Activated naive CD4-positive, alpha-beta T cell treated with anti-CD3 and anti-CD28 coated beads, Interleukin-2, amount 50 U/mL, for 72 hours (primary cell): ENCODE measurements at places on chromosomes 3 and 15. TPM values are rescaled to one million over a fixed set of nuclear protein-coding genes. Genes with fewer than 3 reads are reported as not detected.

SCN11A gene
- total RNA-seq, result 0.21 TPM

DNA sequence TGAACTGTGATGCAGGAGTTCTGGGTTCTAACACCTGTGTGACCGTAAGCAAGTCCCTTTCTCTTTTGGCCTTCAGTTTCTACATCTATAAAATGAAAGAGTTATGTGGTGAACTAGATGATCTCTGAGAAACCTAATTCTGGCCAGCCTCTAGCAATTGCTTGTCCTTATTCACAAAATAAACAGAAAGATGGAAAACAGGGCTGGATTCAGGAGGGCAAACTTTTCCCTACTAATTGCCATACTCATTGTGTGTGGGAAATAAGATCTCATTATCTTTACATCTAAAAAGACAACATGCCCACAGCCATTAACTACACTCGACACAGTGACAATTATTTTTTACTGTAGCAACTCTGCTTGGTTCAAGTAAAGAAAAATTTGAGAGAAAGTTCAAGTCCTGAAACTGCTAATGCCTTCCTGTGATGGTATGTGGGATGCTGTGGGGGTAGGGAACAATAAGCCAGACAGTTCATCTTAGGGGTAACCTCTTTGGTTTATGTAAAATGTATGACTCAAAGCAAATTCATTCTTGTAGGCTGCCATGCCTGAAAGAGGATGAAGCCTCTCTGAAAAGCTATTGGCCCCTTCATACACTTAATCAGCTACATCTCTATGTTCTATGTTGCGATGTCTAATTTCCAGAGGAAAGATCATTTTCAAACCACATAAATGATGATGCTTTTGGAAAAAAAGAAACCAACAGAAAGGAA is 177.6 kb upstream of the BCL6 start:
- peak; percentile 42 for DNase-seq

DNA sequence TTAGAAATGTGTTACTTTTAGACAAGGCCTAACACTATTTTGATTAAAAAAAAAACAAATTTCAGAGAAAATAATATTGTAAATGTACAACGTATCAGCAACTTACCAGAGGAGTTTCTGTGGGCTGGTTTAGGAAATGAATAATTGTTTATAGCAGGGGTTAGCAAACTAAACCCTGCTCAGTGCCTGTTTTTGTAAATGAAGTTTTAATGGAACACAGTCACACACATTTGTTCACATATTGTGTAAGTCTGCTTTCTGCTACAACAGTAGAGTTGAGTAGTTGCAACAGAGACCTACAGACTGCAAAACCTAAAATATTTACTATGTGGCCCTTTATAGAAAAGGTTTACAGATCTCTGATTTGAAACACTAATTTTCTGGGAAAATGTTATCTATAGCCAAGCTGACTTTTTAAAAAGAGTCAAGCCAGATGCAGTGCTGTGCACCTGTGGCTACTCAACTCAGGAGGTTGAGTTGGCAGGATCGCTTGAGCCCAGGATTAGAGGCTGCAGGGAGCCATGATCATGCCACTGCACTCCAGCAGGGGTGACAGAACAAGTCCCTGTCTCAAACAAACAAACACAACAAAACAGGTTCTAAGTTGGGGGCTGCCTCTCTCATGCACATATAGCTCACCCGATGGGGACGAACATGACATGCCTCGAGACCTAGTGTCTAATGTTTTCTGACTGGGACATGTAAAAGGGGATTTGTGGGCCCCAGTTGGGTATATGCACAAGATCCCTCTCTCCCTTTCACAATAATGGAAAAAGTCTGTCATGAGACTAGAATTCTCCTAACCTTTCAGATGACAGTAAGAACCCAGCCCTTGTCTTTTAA is 182.5 kb downstream of the TNIK start:
- DNase-seq, result no peak

DNA sequence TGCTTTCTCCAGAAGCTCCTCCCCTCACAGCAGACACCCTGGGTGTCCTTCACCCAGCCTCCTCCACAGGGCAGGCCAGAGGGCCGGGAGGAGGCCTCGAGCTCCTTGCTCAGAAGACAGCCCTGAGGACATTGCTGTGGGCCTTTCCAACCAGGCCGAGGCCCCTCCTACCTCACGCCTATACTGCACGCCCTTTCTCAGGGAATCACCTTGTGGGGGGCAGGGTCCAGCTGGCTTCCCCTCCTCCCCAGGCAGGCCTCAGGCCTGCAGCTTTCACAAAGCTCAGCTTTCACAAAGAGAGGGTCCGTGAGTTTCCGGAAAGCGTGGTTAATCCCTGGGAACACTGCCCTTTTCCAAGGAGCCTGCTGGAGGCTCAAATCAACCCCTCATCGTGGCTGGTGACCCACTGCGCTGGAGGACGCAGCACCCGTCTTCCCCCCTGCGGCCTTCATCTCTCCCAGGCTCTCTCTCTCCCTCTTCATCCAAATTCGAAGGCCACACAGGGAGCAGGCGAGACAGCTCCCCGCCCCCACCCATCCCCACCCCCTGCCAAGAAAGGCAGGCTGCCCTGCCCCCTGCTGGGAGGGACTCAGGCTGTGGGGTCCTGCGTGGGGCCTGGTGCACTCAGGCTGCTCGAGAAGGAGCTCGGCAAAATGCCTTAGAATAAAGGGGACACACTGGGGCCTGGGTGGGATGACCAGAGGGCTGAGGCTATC is 79.4 kb downstream of the OCA2 start:
- DNase-seq, result no peak

TIGIT gene
- 5.1 TPM for total RNA-seq

DNA sequence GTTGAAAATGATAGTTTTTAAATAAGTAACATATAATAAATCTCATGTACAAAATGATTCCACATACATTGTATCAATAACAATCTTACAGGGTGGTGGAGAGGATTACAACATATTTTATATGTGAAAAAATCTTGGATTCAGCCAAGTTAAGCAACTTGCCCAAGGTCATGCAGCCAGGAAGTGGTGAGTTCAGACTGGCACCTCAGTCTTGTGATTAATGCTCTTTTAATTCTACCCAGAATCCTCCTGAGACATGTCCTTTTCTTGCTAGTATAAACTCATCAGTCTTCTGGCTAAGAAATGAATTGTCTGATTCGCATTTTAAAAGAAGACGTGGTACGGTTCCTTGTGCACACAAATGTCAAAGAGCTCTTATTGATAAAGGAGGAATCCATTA is 4.5 kb upstream of the MYRIP start:
- no peak for DNase-seq

GRCh38 chr3:70829092-70829491 is 516.7 kb upstream of the MDFIC2 start:
- no peak for DNase-seq

- no peak for DNase-seq
These were observed 22.9 kb downstream of the COLQ start for GRCh38 chr3:15498431-15499214.

CA12 gene
- 0.95 TPM for total RNA-seq

DNA sequence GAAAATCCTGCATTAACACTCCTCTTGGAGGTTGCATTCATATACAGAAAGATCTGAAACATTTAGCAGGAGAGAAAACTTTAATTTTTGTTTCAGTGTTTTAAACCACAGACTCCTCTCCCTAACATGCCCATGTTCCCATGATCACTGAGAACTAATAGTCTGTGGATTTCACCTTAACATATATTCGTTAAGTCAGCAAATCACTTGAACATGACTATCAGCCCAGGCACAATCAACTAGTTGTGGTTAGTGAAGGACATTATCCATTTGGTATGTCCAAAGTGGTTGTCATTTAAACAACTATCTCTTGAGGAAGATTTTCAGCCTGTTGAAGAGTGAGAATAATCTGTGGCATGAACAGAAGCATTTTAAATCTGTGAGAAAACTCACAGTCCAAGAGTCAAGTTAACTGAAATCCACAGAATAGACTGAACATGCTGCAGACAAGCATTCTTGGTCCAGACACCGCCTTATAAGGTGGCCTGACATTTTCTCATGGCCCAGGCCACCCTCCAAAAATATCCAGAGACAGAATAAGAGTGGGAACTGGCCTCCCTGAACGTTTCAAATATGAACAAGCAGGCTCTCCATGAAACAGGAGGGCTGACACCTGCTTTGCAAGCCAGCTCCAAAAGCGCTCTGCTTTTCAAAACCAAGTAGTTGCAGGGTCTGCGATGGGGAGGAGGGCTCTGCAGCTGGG is 39.9 kb upstream of the ADCY5 start:
- DNase-seq, result no peak

DNA sequence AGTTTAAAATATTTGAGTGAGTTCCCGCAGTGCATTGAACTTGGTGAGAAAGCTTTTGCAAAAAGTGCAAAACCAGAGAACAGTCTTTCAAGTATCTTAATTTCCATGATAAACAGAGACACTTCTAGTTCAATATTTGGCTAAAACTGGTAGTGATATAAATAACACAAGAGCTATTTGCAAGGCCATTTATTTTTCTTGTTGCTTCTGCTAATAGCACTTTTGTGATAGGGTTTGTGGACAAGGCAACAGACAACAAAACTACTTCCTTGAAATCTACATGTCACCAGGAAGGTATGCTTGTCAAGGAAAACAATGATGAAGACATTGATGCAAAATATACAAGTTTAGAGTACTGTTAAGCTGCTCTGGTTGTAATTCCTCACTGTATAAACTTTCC is 1225.1 kb downstream of the OTOL1 start:
- DNase-seq, result no peak

DNA sequence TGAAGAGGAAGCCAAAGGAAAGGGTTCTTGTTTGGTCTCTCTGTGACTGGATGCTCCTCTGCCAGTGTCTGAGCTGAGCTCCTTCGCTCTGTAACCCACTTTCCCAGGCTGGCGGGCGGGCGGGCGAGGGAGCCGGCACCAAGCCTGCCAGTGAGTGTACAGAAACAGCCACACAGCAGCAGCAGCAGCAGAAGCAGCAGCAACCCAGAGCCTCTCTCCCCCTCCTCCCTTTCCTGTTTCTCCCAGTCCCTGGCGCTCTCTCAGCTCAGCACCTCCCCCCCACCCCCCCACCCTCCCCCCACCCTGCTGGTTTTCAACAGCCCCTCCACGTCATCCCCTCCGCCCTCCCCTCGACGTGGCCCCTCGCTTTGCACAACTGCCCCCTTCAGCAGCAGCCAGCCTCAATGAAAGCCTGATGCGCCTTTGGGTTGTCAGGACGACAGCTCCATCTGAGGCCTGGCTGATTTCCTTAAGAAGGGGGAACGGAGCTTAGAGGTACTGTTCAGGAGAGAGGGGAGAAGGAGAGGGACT is at the start of gene LSAMP:
Gene LSAMP, minus strand, starts transcription at position 177 of the 531 bp plus-strand sequence.
- no peak for DNase-seq

DNA sequence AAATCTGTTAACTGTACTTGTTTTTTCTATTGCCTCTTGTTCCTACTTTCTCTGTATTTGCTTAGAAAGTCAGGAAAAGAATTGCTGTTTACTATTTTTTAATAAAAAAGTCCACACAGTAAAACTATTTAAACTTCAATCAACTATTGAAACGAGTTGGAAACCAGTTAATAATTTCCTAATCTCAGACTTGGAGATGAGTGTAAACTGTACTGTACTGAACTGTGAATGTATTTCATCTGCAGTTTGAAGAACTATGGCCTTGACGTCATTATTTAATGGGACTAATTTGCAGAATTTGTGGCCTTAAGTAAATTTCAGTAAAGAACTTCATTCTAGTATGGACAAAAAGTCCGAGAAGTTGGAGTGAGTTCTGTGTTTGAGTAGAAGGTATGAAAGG is 89.1 kb downstream of the LRRC28 start:
- DNase-seq, result no peak

THPO gene
- total RNA-seq, result not detected

GRCh38 chr15:93072411-93073394 is 16.3 kb downstream of the RGMA start:
- peak; percentile 24 for DNase-seq

DNA sequence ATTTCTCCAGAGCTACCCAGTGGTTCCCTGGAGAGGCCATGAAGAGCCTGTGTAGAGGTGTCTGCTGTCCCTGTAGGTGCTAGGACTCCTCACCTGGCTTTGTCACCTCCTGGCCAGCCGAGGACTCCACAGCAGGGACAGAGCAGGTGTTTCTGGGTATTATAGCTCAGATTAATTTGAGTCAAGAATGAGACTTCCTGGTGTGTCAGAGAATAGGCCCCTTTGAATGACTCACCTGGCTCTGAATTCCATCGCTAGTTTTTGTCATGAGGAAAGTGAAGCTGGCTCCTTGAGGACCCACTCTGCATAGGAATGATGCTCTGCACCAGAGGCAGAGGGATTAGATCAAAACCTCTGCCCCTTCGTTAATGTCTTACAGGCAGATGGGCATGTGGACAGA is 167.5 kb upstream of the TOPAZ1 start:
- no peak for DNase-seq

GRCh38 chr15:63877713-63878271 is 44.0 kb upstream of the HERC1 start:
- no peak for DNase-seq

ALPK3 gene
- 0.54 TPM for total RNA-seq

GRCh38 chr3:66082679-66083078 is 44.0 kb upstream of the MAGI1 start:
- no peak for DNase-seq

FBXW12 gene
- not detected for total RNA-seq

- DNase-seq, result no peak
These were observed 36.9 kb upstream of the MEIS2 start for GRCh38 chr15:37137221-37137620.

DNA sequence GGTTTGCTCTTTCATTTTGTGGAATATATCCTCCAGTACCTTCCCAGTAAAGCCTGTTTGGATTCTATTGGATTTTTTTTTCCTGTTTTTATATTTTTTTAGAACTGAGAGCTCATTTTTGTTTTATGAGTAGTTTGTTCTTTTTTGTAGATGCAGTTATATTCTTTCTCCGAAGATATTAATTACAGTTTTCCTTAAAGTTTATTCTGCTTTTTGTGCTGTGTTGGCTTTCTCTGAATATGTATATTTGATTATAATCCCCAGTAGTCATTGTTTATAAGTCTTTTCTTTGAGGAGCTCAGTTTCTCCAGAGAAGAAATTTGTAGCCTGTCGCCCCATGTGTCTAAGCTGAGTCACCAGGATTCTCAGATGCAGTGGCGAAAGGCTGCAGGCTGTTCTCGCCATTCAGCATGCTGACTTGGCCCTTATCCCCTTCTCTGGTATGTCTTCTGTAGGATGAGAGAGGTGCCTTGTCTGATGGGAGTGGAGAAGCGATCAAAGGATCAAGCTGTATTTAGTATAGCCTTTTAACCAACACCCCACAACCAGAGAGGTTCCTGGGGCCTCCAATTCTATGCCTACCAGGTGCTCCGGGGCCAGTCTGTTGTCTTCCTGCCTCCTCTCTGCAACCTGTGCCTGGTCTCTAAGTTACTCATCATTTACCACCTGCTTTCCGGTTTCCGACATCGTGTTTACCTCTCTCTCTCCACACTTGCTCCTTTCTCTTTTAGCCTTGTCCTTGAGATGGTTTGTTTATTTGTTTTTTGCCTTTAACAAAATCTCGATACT is 31.7 kb upstream of the MFSD1 start:
- DNase-seq, result no peak

DNA sequence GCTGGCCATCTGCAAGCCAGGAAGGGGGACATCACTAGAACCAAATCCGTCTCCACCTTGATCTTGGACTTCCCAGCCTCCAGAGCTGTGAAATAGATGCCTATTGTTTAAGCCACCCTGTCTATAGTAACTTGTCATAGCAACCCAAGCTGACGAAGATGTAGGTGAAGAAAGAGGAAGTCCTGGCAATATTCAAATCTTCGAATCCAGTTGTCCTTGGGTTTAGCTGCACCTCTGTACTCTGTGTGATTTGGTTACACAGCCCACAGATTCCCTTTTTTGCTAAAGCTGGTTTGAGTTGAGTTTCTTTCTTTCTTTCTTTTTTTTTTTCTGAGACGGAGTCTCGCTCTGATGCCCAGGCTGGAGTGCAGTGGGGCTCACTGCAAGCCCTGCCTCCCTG is 68.0 kb upstream of the XCR1 start:
- DNase-seq, result no peak

PARP15 gene
- total RNA-seq, result 23.5 TPM

SENP7 gene
- 18.9 TPM for total RNA-seq

- no peak for DNase-seq
These were observed 272.1 kb upstream of the ALCAM start for GRCh38 chr3:105094588-105094987.
